ENCODE measurements at places on chromosomes 1 and 21.

DNA sequence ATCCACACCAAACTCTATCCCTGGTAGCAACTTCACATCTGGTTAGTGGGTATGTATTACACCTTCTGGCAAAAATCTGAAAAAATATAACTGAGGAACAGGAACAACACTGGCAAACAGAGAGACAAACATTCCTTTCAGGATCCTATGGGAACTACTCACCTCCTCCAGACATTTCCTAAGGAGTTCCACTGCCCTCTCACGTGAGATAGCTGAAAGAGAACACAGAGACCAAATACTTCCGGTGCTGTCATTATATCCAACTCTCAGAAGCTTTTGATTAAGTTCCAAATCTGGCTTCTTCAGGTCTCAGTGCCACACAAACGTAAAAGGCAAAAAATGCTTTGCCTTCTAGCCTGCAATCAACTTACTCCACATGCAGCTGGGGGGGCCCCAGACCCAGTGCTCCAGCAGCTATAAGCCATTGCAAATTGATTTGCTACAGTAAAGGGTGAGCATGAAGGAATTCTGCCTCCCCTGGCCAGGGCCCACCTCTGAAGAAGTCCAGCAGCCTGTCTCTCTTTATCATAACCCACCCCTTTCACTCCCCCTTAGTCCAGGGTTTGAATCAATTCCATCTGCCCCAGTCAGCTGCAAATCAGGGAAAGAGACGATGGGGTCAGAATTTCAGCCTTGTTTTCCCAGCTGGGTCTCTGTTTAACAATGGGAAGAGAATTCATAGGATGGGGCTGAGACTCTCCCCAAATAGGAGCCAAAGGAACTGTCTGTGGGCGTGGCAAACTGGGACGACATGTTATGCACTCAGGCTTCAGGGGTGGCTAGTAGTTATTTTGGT is 32.2 kb downstream of the TFAP2E start:
- DNase-seq = no peak

- no peak for DNase-seq
These were observed 14.5 kb upstream of the APP start for GRCh38 chr21:26185021-26185420.

DNA sequence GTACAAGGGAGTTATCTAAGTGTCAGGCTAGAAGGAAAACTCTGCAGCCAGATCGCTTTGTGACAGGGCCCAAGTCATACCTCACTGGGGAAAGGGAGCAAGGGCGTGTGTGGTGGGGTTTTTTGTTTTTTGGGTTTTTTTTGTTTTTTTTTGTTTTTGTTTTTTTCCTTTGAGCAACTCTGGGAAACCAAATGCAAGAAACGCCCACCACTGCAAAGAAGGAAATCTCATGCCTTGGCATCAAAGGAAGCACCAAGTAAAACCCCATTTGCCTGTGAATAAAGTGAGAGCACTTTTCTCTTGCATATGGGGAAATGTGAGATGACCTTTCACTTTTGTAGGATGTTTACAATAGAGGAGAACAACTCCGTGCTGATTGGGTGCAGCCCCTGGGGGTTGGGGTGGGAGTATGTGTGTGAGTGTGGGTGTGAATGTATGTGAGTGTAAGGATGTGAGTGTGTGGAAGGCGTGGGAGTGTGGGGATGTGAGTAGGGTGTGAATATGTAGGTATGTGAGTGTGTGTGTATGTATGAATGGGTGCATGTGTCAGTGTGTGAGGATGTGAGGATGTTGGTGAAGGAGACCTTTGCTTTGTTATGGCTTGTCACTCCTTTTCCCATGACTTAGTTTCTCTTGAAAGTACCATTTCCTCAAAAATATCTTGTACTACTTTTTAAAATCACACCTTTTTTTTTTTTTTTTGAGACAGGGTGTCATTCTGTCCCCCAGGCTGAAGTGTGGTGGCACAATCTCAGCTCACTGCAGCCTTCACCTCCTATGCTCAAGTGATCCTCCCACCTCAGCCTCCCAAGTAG is 34.6 kb downstream of the IL12RB2 start:
- no peak for DNase-seq

- DNase-seq = no peak
These were observed 30.6 kb upstream of the JUN start for GRCh38 chr1:58814251-58815068.

GRCh38 chr1:169371404-169371803 is 3.4 kb downstream of the BLZF1 start:
- no peak for DNase-seq

- DNase-seq = no peak
These were observed 329.0 kb upstream of the DAB1 start for GRCh38 chr1:57752843-57753242.

DNA sequence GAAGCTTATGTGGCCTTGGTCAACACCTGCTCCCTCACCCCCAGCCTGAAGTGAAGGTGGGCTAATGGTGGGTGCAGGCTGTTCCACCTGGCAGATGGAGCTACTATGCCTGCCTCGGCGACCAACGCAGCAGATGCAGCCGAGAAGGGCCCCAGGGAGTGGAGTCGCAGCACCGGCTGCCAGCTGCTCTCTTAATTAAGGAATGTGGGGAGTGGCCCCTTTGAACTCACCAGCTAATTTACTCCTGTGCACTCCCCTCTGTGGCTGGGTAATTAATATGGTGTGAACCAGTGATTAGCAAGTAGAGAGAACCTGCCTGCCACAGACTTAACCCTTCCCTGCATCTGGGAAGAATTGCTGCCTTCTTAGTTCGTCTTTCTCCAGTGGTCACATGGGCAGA is 3.3 kb upstream of the SLAMF8 start:
- DNase-seq = no peak

DNA sequence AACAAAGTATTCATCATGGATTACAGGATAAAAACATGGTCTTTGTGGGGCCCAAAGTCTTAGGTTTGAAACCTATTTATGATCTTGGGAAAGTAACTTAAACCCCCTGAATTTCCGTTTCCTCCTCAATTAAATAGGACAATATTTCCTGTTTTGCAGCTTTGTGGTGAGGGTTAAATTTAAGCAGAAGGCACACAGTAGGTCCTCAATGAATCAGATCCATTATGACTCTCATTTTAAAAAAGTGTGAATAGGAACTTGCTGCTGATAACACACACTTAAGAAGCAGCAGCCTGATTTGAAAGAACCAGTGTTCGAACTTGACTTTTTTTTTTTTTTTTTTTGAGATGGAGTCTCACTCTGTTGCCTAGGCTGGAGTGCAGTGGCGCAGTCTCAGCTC is 41.4 kb upstream of the VASH2 start:
- no peak for DNase-seq

GRCh38 chr1:199821029-199821779 is 206.3 kb upstream of the NR5A2 start:
- no peak for DNase-seq

- no peak for DNase-seq
These were observed 108.9 kb downstream of the CDC7 start for GRCh38 chr1:91609551-91609950.

- no peak for DNase-seq
These were observed 143.2 kb downstream of the HHIPL2 start for GRCh38 chr1:222404710-222405109.

DNA sequence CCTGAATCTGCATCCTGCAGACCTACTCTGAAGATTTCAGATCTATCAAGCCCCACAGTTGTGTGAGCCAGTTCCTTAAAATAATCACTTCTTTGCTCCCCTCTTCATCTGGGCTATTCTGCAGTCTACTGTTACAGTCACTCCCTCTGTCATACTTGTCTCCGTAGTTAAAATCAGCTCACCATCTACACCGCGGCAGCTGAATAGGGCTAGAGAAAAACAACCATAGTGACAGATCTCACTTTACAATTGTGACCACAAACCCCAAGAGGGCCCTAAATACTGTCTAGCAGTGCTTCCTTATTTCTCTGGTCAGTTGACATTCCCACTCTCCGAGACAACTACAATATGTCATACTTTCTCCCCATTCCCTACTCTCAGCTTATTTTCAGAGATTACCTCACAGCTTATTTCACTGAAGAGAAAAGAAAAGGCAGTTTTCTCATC is 12.9 kb downstream of the DESI2 start:
- DNase-seq = no peak

DNA sequence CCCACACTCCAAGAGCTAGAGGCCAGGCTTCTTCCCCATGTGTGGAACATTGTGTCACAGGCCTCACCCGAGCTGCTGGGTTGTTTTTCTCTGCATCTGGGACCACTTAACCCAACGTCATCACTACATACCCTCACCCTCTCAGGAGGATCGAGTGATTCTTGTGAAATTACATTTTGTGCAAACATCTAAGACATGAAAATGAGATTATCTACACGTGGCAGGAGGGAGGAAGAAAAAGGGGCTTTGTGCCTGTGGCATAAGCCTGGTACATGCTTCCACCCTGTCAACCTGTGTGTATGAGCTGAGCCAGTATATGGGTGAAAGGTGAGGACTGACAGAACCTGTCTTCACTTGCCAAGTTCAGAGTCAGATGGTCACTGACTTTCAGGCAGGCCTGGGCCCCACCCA is 1.6 kb downstream of the CPT2 start:
- DNase-seq = no peak

DNA sequence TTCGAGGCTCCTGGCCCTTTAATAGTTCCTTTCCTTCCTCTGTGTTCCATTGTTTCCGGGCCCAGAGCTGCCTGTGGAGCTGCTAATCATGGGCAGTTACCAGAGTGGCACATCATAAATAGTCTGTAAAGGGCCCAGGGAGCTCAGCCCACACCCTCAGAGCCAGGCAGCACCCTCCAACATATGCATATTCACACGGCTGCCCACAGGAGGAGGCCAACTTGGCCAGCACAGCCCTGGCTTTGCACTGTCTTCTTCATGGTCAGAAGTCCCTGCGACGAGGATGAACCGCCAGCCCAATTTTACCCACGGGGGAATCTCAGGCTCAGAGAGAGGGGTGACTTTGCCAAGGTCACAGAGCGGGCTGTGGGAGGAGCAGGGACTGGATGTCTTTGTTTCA is 172.5 kb downstream of the TRABD2B start:
- DNase-seq = no peak

DNA sequence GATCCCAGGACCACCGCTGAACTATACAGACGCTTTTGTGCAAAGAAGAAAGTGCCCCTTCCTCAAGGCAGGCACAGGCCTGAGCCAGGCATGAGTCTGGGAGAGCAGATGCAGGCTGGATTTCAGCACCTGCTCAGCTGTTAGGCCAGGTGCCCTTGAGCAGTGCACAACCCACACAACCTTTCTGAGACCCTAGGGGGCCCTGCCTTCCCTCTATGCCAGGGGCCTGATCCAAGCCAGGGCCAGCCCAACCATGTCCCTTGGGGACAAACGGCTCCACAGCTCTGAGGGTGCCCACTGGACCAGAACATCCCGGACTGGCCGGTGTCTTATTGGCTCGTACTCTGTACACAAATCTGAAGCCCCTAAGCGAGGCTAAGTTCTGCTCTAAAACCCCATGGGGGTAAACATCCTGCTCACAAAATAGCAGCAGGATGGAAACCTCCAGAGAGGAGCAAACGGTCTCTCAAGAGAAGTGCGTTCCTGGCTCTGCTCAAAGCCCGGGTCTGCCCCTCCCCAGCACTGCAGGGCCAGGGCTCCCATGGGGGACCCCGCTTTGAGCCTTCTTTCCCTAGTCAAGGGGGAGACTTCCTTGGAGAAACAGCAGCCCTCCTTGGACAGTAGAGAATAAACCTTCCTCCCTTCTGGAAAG is 275.1 kb downstream of the NPHP4 start:
- no peak for DNase-seq

- DNase-seq = no peak
These were observed 237.0 kb downstream of the MRPL39 start for GRCh38 chr21:25370311-25370744.

- DNase-seq = no peak
These were observed 154.8 kb upstream of the VAMP3 start for GRCh38 chr1:7616076-7616832.

DNA sequence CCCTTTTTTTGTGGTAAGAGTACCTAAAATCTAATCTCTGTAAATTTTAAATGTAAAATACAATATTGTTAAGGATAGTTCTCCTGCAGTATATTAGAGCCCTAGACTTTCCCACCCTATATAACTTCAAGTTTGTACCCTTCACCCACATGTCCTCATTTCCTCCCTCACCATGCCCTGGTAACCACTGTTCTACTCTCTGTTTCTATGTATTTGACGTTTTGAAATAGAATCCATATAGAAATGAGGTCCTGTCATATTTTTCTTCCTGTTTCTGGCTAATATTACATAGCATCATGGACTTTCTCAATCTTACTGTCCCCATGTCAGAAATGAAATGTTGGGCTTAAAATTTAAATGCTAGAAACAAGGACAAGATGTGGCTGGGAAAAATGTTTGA is 24.8 kb downstream of the GBP7 start:
- no peak for DNase-seq

GRCh38 chr1:231242516-231243198 is 1.6 kb downstream of the GNPAT start:
- DNase-seq = no peak

DNA sequence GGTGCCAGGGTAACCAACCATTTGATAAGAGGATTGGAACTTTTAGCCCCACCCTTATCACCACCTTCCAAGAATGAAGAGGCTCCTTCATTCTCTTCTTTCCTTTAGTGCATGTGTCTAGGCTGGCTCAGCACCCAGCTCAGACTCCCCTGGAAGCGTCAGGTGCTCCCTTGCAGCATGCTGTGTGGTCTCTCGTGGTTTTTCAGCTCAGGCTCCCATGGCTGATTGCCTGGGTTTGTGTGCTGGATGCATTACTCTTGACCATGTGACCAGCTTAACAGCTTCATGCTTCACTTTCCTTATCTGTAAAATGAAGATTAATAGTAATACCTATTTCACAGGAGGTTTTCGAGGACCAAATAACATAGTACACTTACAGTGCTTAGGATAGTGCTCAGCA is 198.4 kb downstream of the HHAT start:
- DNase-seq = no peak

DNA sequence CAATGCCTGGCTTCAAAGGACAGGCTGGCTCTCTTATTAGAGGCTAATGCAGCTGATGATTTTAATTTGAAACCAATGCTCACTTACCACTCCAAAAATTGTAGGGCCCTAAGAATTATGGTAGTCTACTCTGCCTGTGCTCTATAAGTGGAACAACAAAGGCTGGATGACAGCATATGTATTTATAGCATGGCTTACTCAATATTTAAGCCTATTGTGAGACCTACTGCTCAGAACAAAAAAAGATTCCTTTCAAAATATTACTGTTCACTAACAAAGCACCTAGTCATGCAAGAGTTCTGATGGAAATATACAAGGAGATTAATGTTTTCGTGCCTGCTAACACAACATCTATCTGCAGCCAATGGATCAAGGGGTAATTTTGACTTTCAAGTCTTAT is 73.8 kb upstream of the DUSP10 start:
- DNase-seq = no peak

GRCh38 chr1:97980530-97980929 is 59.7 kb upstream of the DPYD start:
- no peak for DNase-seq

DNA sequence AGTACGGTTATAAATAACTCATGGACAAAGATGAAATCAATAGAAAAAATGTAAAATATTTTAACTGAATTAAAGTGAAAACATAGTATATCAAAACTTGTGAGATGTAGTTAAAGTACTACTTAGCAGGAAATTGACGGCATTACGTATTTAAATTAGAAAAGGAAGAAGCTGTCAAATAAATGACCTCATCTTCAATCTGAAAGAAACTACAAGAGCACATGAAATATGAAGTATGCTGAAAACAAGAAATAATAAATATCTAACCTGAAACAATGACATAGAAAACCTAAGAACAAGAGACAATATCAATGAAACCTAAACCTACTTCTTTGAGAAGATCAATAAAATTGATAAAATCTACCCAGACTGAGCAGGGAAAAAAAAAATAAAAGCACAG is 122.2 kb upstream of the PDE4B start:
- no peak for DNase-seq

All from activated T-helper 1 cell treated with Interleukin-2 at 50 U/mL for 16 hours (primary cell).